AG04449 (cell line): ENCODE measurements at places on chromosomes 3 and 15.
A peak's percentile ranks its signal among the peaks of the same experiment; 100 is the strongest.

DNA sequence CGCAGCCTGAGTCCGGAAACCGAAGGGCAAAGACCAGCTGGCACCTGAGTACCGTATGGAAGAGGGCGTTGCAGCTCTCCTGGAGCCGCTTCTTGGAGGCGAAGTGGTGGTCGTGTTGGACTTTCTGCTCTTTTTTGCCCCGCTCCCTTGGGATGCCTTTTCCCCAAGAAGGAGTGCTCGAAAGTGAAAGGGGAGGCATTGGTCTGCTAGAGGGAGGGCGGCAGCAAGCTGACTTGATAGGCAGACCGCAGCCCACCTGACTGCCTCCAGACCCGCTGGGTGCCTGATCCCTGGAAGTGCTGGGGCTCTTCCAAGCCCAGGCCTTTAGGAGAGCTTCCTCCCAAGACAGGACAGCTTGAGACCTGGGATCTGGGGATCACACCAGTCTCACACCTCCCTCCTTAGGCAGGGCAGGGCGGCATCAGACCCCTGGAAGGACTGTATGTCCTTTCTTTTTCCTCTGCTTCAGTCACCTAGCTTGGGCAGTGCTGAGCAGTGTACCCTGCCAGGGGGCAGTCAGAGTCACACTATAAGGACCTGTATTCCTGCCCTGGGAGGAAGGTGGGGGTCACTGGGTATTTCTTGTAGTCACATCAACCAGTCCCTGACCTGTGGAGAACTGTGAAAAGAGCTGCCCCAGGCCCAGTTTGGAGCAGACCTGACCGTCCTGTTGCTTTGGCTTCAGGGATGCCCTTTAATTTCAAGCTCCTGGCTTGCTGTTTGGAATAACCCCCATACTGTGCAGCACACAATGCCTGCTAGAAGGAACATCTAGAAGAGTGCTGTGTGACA is 2.1 kb downstream of the ACVR2B start:
- no peak for DNase-seq

GRCh38 chr3:13174803-13175135 is 101.5 kb upstream of the IQSEC1 start:
- DNase-seq: no peak

DNA sequence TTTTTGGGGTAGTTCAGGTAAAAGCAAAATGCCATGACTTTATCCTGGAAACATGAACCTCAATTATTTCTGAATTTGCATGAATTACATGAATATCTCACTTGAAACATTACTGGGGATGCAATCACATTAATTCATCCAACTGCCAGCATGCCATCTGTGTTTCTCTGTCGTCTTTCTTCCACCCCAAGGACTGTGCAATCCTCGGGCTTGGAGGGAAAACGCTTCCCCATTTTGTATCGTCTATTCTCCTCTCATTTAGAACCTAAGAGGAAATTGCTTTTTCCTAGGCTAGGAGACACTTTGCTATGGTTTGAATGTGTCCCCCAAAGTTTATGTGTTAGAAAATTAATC is 109.4 kb downstream of the SQOR start:
- no peak for DNase-seq

DNA sequence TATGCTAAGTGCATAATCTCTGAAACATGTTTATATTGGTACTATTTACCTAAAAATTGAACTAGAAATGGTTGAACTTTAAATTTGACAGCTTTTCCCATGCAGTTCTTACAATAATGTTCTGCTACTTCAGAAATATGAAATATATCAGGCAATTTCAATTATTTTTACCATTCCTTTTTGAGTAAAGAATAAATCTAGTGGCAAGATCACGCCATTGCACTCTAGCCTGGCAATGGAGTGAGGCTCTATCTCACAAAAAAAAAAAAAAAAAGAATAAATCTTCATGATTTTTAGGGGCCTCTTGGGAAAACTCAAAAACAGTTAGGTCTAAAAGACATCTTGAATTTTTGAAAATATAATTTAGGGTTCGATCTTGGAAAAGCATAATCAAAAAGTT is 10.6 kb upstream of the DNAAF4 start:
- no peak for DNase-seq

- DNase-seq: no peak
Observed at GRCh38 chr3:197501879-197502620, 53.7 kb downstream of the BDH1 start.

GRCh38 chr15:68833700-68834331 is 13.1 kb upstream of the ANP32A start:
- no peak for DNase-seq

GRCh38 chr3:30516238-30516637 is 90.2 kb upstream of the TGFBR2 start:
- no peak for DNase-seq

DNA sequence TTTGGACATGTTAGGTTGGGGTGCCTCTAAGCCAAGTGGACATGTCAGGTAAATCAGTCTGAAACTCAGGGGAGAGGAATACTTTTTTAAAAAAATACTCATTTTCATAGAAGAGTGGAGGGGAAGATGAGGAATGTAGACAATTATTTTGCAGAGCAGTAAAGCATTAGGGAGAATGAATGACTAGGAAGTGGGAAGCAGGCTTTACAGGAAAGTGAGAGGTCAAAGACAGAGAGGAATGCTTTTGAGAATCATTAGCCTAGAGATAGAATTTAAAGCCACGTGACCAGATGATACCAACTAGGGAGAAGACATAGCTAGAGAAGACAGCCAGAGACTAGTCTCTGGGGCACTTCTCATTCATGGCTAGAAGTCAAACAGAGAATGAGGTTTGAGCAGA is 91.0 kb downstream of the RAD18 start:
- DNase-seq: no peak

- DNase-seq: no peak
Observed at GRCh38 chr15:90232196-90232595, 1.5 kb downstream of the CIB1 start.

GRCh38 chr3:125470671-125471070 is 49.3 kb downstream of the SNX4 start:
- no peak for DNase-seq

- DNase-seq: no peak
Observed at GRCh38 chr3:171831936-171832335, 11.2 kb upstream of the TMEM212 start.

DNA sequence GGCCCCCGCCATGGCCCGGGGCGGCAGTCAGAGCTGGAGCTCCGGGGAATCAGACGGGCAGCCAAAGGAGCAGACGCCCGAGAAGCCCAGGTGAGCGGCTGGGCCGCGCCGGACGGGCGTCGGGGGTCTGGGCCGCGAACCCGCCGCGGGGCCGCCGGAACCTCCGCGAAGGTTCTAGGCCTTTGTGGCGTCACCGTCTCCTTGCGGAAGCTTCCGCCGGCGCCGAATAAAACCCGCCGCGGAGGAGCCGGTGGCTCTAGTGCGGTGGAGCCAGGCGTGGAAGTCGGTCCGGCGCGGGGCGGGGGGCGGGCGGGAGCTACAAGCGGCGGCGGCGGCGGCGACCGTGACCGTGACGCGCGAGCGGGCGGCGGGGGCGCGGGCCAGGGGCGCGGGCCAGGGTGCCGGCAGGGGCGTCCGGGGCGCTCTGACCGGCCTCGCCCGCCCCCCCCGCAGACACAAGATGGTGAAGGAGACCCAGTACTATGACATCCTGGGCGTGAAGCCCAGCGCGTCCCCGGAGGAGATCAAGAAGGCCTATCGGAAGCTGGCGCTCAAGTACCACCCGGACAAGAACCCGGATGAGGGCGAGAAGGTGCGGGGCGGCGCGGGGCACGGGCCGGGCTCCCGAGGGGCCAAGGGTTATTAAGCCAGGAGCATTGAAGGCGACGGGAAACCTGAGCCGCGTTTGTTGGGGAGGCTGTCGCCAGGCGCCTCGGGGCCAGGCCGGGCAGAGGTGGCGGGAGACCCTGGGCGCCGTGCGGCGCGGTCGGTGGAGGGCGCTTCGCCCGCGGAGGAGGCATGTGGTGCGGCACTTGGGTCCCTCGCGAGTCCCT is at the start of gene DNAJA4:
Gene DNAJA4, plus strand, starts transcription at position 259 of the 833 bp plus-strand sequence. Its CDS starts 202 bp downstream, at position 461.
- no peak for DNase-seq

GRCh38 chr15:85920956-85921355 is 126.2 kb upstream of the KLHL25 start:
- no peak for DNase-seq

- DNase-seq: no peak
Observed at GRCh38 chr3:62982795-62983455, 107.7 kb upstream of the CADPS start.

DNA sequence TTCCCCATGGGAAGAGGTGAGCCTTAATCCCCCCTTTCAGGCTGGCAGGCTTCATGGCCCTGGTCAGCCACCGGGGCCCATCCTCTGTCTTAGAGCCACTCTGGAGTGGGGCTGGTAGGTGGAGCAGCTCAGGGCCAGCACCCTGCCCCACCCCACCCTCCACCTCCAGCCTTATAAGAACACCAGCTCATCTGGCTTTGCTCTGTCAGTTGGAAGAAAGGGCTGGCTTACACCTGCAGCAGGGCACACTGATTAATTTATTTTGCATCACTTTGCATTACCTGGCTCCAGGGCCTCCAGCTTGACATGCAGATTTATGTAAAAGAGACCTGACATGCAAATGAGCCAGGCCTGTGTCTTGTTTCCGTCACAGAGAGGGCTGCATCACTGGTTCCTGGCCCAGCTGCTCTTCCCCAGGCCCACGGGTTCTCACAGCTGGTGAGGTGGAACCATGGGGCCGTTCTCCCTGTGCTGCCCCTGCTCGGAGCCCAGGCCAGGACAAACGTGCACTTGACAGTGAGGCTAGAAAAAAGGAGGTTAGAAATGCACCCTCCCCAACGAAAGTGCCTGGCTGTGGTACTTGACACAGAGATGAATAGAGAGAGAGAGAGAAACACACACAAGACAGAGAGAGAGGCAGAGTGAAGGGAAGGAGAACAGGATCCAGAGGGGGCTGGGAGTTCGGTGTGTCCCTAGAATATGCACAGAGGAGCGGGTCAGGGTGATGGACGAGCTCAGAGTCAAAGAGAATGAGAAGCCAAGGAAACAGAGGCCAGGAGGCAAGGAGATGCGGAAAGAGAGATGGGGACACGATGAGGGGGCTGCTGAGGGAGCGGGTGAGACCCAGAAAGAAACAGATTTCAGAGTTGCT is 44.5 kb upstream of the MAGEF1 start:
- DNase-seq: no peak

- no peak for DNase-seq
Observed at GRCh38 chr15:51284871-51285270, 53.5 kb downstream of the CYP19A1 start.

DNA sequence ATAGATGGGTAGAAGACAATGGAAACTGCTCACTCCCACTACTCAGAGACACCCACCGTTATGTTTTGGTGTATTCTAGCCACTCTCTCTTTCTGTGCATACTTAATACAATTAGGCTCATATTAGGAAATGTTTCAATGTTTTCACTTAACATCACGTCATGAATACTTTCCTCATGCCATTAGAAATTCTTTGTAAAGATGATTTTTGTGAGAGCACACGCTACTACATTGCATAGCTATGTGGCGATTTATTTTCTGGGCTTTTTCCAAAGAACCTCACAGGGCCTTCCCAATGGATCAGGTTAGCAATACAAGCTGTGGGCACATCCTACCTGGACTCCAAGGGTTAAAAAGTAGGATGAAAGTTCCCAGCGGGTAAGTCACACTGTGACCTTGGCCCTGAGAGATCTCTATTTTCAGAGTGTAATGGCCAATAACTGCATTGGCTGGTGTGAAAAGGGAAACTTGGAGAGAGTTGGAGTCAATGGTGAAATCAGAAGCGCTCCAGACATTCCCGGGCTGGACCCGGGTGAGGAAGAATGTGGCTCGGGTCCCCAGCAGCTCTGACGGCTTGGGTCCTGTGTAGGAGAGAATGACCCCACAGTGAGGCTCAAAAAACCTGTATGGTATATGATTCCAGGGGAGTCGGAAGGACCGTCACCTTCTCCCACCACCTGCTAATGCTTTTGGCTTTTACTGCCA is 25.8 kb upstream of the TGM5 start:
- DNase-seq: peak; percentile 33

- DNase-seq: no peak
Observed at GRCh38 chr3:119258915-119259314, 18.2 kb upstream of the B4GALT4 start.

GRCh38 chr15:38699633-38700230 is 135.1 kb upstream of the RASGRP1 start:
- no peak for DNase-seq

- DNase-seq: no peak
Observed at GRCh38 chr15:90665288-90666134, 51.6 kb upstream of the BLM start.

DNA sequence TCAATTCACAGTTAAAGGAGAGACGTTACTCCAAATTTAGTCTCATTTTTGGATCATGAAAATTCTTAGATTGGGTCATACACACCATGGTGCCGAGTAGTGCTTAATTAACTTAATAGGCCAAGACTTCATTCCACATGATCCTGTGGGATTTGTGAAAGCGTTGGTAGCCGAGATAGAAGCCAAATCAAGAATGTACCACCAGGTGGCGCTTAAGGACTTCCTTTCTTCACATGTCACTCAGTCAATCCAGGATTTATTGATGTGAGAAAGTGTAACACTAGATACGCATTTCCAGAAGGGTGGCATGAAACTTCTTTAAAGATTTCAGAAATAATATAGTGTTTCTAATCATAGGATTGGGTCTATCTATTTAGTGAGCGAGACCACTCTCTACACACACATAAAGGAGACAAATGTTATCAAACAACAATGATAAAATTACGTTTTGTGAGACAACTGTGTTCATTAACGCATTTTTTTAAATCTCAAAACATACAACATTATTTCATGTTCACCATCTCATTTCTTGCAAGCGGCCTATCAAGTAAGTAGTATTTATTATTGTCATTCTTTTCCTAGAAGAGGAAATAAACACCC is 436.1 kb downstream of the CHL1 start:
- DNase-seq: no peak

DNA sequence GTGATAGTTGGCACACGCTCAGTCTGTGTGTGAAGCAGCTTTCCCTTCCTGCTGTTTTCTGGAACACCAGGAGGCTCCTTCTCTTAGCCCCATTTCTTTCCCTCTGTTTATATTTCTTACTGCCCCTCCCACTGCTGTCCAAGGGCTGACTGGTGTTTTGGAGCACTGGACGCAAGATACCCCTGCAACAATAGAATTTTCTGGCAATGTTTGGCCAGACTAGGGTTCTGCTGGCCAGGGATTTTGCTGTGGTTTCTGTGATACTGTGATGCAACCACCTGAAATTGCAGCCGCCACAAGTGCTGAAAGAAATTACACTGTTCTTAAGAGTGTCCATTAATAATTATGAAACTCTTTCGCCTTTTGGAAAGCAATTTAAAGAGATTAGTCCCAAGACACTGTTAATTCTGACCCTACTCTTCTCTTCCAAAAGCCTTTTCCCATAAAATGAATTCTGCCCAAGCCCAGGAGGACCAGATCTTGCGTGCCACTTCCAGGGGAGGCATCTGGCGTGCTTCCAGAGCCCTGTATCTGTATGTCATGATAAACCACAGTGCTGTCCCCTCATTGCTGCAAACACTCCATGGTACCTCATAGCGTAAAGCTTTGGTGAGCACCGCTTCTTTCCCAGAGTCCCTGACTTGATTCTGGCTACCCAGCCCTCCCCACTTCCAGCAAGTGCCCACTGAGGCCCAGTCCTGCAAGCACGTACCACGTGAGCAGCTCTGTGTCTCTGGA is 159.4 kb upstream of the CHRM5 start:
- DNase-seq: no peak

GRCh38 chr3:8879347-8879944 is 83.8 kb downstream of the RAD18 start:
- no peak for DNase-seq

- DNase-seq: peak; percentile 87
Observed at GRCh38 chr15:45198337-45199135, 10.8 kb upstream of the SHF start.
